Left lung (tissue), 14 donors: ENCODE measurements at places on chromosomes 13 and 19. TPM values are rescaled to one million over a fixed set of nuclear protein-coding genes. Genes with fewer than 3 reads are reported as not detected.

GRCh38 chr19:37778613-37779126, 716 bp downstream of the ZNF573 start:
- H3K27me3 ChIP-seq = no peaks in the 10 kb centered on the region
- H3K27ac ChIP-seq = peak overlapping the region; percentile 78

GRCh38 chr19:6378486-6378885, 2.8 kb upstream of the PSPN start:
- H3K36me3 ChIP-seq = peaks cover 68% of the 10 kb centered on the region
- no peak overlapping the region for H3K4me3 ChIP-seq
- no peaks in the 10 kb centered on the region for H3K27me3 ChIP-seq
- DNase-seq = no peak

GRCh38 chr13:44148159-44148914, 225.3 kb upstream of the SERP2 start:
- H3K27me3 ChIP-seq = no peaks in the 10 kb centered on the region
- no peaks in the 10 kb centered on the region for H3K4me1 ChIP-seq
- no peak for DNase-seq
- H3K27ac ChIP-seq = no peak overlapping the region
- H3K36me3 ChIP-seq = no peaks in the 10 kb centered on the region

- DNase-seq = peak; percentile 52
- no peak overlapping the region for H3K4me3 ChIP-seq
- H3K4me1 ChIP-seq = no peaks in the 10 kb centered on the region
- no peaks in the 10 kb centered on the region for H3K36me3 ChIP-seq
These were observed 10.6 kb upstream of the UBE2S start for GRCh38 chr19:55418185-55418584.

DNA sequence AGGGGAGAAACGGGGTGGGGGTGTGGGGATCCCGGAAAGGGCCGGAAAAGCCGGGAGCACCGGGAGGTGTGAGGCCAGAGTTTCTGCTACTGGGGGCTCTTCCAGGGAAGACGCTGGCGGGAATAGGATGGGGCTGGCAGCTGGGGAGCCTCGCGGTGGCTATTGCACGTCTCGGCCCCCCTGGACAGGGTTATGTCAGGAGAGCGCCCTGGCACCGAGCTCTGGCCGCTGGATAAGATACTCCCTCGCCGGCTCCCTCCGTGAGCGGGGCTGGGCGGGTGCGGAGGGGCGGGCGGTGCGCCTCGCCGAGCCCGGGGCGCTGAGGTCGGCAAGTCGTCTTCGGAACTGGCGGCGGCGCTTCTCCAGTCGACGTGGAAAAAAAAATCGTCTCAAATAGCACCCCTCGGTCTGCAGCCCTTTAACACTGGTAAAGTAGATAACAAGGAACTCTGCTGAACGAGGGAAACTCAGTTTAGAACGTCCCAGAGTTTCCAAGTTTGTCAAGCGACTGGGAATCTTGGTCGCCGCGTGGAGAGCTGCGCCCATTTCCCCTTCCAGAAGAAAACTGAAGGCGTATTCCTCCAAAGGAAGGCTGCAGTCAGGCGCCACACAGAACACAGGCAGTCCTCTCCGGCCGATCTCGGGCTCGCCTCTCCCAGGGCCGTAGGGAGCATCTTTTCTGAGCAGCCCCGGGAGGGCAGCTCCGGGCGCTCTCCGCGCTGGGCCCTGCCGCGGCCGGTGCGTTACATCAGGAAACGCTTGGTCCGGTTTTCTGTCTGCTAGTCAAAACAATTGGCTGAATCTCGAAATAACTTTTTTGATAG, 115.1 kb downstream of the KCNRG start:
- H3K27me3 ChIP-seq = peaks cover 78% of the 10 kb centered on the region
- DNase-seq = peak; percentile 36
- peaks cover 62% of the 10 kb centered on the region for H3K4me1 ChIP-seq
- H3K4me3 ChIP-seq = peak overlapping the region; percentile 42
- no peaks in the 10 kb centered on the region for H3K36me3 ChIP-seq
- peak overlapping the region; percentile 68 for H3K27ac ChIP-seq

DNA sequence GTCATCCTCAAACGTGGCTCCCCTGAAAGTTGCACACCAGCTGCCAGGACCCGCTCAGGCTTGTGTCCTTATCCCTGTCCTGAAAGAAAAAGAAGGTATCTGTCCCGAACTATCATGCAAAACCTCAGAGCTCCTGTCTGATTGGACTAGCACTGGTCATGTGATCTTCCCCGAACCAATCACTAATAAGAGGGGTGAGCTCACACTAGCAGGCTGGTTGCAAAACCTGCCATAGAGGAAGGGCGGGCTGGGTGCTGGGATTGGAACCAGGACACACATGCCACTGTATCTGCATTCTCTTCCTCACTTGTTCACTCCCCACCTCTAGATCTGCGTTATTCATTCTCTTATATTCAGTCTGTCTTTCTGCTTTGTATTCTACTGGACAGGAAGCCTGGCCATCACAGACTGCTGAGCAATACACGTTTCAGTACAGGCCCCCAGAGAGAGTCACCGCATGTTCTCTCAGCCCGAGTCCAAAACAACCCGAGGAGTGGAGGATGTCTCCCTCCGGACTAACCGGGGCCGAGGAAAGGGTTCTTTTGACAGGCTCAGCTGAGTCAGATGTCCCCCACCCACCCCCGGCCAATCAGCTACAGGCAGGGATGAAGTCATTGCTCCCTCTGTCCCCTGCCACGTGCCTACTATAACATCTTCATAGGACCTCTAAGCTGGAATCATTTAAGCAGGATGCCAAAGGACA, 97.7 kb downstream of the SIPA1L3 start:
- peak overlapping the region; percentile 82 for H3K27ac ChIP-seq
- no peaks in the 10 kb centered on the region for H3K36me3 ChIP-seq
- H3K4me3 ChIP-seq = peak overlapping the region; percentile 36
- peaks cover 15% of the 10 kb centered on the region for H3K4me1 ChIP-seq
- no peaks in the 10 kb centered on the region for H3K27me3 ChIP-seq

DNA sequence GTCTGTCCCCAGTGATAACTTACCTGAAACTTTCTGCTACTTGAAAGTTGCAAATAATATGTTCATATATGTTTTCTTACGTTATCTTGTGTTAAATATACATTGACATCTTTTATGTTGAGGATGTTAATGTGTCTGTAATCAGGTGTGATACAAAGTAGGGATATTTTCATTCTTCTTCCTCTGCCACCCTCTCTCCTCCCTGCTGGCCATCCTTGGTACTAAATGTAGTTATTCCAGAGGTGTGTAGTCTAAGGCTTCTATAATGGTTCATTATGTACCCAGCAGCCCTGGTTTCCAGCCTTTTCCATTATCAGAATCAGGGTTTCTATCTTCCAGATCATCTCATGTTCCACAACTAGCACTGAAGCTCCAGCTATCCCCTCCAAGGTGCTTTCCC, 606.7 kb upstream of the KLHL1 start:
- no peaks in the 10 kb centered on the region for H3K27me3 ChIP-seq
- H3K4me3 ChIP-seq = no peak overlapping the region
- no peaks in the 10 kb centered on the region for H3K36me3 ChIP-seq
- H3K4me1 ChIP-seq = no peaks in the 10 kb centered on the region
- H3K27ac ChIP-seq = no peak overlapping the region

DNA sequence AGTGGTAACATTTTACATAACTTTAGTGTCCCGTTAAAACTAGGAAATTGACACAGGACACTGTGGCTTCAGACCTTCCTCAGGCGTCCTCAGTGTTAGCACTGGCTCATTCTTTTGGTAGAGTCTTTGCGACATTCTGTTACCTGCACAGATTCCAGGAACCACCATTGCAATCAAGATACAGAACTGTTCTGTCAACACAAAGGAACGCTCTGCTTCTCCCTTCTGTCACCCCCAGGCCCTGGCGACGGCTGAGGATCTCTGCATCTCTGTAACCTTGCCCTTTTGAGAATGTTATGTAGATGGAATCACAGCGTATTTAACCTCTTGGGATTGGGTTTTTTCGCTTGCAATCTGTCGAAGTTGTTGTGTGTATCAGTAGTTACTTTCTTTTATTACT, 22.6 kb downstream of the KDM4B start:
- H3K36me3 ChIP-seq = no peaks in the 10 kb centered on the region
- peaks cover 26% of the 10 kb centered on the region for H3K4me1 ChIP-seq
- no peaks in the 10 kb centered on the region for H3K27me3 ChIP-seq
- no peak overlapping the region for H3K27ac ChIP-seq
- DNase-seq = no peak

- H3K36me3 ChIP-seq = no peaks in the 10 kb centered on the region
- peak overlapping the region; percentile 83 for H3K27ac ChIP-seq
- H3K4me1 ChIP-seq = peaks cover 42% of the 10 kb centered on the region
- no peak overlapping the region for H3K4me3 ChIP-seq
These were observed 626 bp upstream of the ATP5F1D start for GRCh38 chr19:1240925-1241324.

GRCh38 chr19:2170219-2170618, 6.5 kb downstream of the DOT1L start:
- H3K4me3 ChIP-seq = no peak overlapping the region
- DNase-seq = no peak
- peaks cover 48% of the 10 kb centered on the region for H3K4me1 ChIP-seq
- peak overlapping the region; percentile 97 for H3K27ac ChIP-seq
- H3K36me3 ChIP-seq = peaks cover 5% of the 10 kb centered on the region
- no peaks in the 10 kb centered on the region for H3K27me3 ChIP-seq

Gene LRFN3
- total RNA-seq = 12.2 TPM

Gene MEIOSIN
- not detected for total RNA-seq

Gene SYT3
- total RNA-seq = 0.12 TPM
